ENCODE measurements at places on chromosomes 6 and 20.

DNA sequence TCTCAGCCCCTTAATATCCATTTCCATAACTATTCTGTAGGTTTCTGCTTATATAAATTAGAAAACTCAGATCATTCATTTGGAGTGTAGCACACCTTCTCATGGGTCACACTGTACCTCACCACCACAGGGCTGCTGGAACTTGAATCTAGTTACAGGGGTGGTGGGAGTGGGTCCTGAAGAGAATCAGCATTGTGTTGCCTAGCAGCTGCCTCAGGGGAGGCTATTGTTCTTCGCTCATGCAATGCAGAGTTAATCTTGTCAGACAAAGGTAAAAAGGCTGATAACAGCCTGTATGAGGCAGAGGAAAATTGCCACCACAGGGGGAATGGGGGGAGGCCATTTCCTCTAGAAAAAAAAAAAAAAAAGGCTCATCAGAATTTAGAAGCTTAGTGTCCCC lies 496.0 kb upstream of the ADGRB3 start:
- no peak for DNase-seq

DNA sequence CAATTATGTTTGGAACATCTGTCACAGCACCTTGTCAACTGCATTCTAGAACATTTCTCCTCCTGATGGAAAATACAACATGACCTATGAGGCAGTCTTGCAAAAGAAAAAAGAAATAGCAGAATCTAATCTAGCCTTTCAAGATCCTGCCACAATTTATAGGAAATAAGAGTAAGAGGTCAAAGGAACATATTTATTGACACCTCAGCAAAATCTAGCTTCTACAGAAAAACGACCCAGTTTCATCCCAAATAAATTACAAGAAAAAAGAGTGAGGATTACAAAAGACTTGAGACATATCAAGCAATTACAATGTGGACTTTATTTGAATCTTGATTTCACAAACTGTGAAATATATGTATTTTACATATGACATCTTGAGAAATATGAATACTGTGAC lies 4.2 kb downstream of the FBXO9 start:
- no peak for DNase-seq

GRCh38 chr6:106255306-106255705 lies 70.3 kb downstream of the ATG5 start:
- DNase-seq = no peak

DNA sequence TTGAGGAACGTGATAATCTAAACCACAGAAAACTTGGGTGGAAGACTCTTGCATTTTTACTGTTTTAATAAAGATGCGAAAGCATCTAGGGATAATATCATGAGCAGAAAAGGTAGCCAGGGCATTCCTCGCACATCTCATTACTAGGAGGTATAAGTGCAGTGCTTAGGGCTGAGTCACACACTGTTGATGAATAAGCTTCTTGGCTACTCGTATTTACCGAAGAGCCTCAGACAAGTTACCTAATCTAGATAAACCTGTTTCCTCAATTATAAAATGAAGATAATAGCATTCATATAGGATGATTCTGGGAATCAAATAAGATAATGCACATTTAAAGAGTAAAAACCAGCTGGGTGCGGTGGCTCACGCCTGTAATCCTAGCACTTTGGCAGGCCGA lies 780 bp upstream of the KIAA0319 start:
- DNase-seq = no peak

Data from GM04504 (cell line).